ENCODE measurements at places on chromosomes 12 and 14.

GRCh38 chr12:40560848-40561247 lies 131.4 kb upstream of the CNTN1 start:
- no peak for DNase-seq

- no peak for DNase-seq
These were observed 16.5 kb upstream of the OR10AD1 start for GRCh38 chr12:48219631-48220030.

DNA sequence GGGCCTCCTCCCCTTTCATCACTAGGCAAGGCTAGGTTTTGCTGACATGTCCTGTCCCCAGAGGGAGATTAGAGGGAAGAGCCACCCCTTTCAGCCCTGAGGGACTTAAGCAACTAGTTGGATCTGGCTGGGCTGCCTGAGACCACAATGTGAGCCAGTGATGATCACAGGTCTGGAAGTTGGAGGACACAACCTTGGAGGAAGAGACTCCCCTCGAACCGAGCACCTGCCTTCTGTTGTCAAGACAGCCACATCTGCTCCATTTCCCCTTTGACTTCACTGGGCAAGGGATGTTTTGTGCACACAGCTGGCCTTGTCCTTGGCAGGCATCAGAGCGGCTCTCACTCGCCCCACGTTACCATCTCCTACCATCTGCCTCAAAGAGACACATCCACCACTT lies 31.4 kb downstream of the MVK start:
- DNase-seq, result no peak

DNA sequence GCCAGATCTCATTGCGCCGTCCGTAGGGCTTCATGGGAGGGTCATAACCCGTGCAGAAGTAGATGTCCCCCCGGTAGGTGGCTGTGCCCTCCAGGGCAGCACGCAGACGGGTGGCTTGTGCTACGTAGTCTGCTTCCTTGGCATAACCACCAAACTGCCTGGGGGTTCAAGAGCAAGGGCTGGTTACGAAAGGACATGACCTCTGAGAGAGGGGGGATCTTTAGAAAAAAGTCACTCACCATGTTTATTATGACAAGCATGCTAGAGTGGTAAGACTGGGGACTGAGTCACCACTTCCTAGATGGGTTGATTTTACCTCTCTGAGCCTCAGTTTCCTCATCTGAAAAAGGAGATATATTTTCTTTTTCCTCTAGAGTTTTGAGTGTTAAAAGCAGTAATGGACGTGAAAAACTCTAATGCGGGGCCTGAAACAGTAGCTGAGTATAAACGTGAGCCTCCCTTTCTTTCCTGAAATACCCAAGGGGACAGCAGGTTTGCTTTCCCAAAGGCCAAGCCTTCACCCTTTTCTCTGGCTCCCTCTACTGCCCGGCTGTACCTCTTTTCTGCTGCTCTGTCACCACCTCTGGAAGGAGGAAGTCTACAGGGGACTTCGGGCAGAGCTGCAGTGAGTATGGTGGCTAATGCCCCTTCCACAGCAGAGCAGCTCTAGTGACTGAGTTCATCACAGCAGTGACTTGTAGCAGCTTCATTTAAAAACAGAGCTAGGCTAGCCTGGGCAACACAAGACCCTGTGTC lies 23.5 kb upstream of the GPRC5D start:
- peak; percentile 49 for DNase-seq

DNA sequence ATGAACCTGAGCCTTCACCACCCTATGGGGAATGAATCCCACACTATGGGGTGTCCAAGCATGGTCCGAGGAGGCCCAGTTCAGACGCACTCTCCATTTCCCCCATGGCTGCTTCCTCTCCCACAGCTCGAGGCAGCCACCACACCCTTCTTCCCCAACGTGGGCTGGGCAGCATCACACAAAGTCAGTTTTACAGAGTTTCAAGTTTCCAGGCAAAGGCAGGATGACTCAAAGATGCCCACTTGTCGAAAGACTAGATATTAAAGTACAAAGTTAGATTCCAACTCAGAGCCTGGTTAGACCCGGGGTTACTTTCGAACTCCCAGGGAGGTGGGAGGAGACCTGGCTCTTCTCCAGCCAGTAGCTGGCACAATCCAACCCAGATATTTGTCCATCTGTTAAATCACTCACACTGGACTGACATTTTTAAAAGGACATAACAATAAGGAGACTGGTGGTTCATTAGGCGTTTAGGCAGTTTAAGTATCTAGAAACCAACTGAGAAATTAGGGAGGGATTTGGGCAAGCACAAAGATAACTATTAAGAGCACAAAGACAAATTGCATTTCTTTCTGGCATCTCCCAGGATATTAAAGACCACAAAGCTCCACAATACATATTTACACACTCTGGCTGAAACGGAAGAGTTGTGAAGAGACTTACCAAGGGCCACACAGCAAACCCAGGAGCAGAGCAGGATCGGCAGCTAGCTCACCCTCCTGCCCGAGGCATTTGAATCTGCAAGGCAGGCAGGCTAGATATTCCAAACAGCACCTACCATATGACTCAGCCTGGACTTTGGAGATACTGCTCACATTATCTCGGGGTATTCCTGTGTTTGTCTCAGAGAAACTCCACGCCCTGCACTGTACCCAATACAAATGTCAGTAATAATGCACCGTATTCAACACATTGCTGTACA lies 34.8 kb downstream of the TMCC3 start:
- DNase-seq, result no peak

DNA sequence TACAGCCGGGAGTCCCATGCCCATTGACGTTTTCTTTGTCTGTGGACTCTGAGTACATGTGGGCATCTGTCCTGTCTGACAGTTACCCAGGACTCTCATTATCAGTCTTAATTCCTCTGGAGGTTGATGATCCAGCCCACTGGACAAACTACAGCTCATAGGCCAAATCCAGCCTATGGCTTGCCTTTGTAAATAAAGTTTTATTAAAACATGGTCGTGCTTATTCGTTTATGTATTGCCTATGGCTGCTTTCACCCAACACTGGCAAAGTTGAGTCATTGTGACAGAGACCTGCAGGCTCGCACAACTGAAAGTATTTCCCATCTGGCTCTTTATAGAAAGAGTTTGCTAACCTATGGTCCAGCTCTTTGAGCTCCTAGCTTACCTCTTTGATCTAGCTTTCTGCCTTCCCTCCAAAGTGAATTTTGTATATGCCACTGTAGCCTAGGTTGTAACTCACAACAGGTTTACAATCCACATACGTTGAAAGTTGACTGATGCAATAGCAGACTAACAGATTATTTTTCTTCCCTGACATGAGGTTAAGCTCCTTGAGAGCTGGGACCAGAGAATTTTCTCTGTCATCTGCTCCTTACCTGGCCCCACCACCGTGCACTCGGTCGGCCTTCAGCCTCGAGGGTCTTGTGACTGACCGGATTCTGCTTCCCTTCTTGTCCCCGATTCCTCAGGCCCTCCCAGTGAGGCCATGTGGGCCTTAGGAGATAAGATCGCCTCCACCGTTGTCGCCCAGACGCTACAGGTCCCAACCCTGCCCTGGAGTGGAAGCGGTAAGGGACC lies 57.3 kb downstream of the ACACB start:
- DNase-seq, result no peak

DNA sequence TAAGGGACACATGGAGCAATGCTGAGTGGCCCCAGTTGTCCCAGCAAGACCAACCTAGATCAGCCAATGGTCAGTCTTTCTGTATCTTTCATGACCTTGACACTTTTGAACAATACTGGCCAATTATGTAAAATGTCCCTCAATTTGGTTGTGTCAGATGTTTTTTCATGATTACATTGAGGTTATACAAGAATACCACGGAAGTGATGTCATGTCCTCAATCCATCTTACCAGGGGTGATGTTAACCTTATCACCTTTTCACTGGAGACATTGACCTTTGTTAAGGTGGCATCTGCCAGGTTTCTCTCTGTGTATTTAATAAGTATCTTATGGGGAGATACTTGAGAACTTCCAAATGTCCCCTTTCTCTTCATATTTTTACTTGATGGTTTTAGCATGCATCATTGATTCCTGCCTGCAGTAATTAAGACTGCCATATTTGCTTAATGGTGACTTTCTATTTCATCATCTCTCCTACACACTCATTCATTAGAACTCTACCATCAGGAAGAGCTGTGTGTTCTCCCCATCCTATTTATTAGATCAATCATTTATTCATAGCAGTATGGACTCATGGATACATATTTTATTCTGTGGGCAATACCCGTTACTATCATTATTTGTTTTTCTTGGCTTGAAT lies 64.7 kb upstream of the RFLNA start:
- DNase-seq, result no peak

DNA sequence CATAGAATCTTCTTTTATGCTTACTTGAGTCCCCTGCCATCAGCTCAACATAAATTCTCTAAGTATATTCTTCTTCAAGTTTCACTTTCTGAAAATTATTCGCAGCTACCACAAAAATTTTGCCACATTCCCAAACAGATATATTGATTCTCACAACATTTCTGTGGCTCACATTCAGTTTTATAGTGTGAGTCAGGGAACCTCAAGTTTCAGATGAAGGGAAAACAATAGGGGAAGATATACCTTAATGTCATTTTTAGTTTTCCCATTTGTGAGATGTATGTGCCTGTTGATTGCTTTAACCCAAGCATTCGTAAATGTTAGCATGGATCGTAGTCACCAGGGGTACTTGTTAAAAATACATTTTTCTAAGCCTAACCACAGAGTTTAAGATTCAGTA lies 465.8 kb downstream of the CCER1 start:
- DNase-seq, result no peak

DNA sequence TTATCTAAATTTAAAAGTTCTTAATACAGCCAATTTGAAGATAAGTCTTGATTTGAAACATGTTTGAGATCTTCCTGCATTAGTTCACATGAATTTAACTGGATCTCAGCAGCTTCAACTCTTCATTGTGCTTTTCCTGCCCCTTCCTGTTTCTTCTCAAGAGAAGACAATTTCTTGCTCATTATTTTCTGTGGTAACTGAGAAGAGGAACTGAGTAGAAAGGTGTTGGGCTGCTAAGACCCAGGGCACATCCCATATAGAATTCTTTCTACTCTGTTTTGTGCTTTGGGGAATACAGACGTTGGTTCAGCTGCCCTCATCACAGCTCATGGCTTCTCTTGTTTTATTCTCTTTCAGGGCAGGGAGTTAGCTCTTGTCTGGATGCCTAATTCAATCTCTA lies 110.2 kb downstream of the SNAPC1 start:
- DNase-seq, result no peak

DNA sequence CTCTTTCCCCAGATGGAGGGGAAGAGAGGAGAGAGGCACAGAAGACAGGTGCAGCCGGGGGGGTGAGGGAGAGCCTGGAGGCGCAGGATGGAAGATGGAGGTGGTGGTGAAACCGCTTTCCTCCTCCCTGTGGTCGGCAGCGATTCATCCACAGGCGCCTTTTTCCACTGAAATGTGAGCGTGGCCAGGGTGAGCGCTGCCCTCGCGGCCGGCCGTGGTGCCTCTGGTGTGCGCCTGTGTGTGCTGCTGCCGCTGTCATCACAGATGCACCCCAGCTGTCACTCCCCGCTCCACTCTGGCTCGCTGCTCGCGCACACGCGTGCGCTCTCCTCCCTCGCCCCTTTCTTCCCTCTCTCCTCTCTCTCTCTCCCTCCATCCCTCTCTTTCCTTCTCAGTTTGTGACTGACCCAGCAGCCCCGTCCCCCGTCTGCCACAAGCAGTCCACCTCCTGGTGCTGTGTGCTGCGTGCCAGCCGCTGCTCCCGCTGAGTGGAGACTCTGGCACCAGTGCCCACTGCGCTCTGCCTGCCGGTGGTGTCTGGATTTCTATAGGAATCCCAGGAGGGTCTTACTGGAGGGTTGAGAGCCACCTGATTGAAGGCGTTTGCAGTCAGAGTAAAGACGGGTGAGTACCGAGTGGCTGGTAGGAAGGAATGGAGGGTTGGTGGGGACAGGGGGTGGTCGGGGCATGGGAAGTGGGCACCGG lies at the start of gene LRTM2:
LRTM2 (plus strand) TSS at position 375 of the 705 bp plus-strand sequence. CDS start 7,584 bp downstream, outside the sequence.
- no peak for DNase-seq

Data from activated naive CD4-positive, alpha-beta T cell treated with anti-CD3 and anti-CD28 coated beads for 36 hours (primary cell).